ENCODE measurements at places on chromosomes 2 and 18. TPM values are rescaled to one million over a fixed set of nuclear protein-coding genes. Genes with fewer than 3 reads are reported as not detected.
A peak's percentile ranks its signal among the peaks of the same experiment; 100 is the strongest.

Gene ABCG5
- 0.70 TPM for polyA plus RNA-seq

Gene MATN3
- polyA plus RNA-seq: 3.7 TPM

Gene GLI2
- 34.8 TPM for polyA plus RNA-seq

GRCh38 chr2:174014699-174015070 lies 49.5 kb upstream of the SP3 start:
- no peak for DNase-seq

Gene IL1F10
- not detected for polyA plus RNA-seq

- no peak for DNase-seq
Measured at GRCh38 chr2:174325373-174326160, 9.2 kb upstream of the SP9 start.

Gene RNASEH1
- polyA plus RNA-seq: 19.5 TPM

Gene FSIP2
- polyA plus RNA-seq: 4.9 TPM

GRCh38 chr2:101330253-101330933 lies 21.9 kb upstream of the RNF149 start:
- DNase-seq: no peak

Gene MTIF2
- 44.6 TPM for polyA plus RNA-seq

DNA sequence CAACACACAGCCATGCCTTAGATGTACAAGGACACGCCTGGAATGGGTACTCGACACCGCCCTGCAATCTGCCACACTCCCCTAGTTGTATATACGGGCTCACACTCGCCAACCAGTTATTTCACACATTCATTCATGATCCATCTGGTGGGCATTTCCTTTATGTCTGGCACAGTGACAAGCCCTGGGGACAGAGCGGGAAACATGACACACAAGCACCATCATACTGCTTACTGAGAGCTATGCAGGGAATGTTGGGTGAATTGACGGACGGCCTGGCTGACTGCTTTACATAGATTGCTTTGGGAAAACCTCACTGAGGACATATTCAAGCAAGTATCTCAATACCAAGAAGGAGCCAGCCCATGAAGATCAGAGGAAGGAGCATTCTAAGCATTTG lies 448.0 kb upstream of the SPRED2 start:
- DNase-seq: no peak

Gene GATA6
- 8.1 TPM for polyA plus RNA-seq

DNA sequence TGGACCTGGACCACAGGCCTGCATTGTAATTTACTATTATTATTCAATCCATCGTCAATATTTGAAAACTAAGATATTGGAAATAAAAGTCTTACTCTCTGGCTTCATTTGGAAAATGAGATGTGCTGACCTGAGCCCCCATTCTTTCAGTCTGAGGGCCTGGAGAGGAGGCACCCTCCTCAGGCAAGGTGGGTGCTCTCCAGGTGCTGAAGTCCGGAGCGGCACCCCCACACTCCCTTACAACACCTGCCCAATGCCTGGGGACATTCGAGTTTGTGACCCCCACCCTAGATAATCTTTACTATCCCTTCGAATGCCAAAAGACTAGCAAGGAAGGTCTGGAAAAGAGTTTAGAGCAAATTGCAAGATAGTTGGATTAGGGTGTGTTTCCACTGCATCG lies 133.3 kb downstream of the EN1 start:
- DNase-seq: no peak

Gene SCLY
- 6.7 TPM for polyA plus RNA-seq

DNA sequence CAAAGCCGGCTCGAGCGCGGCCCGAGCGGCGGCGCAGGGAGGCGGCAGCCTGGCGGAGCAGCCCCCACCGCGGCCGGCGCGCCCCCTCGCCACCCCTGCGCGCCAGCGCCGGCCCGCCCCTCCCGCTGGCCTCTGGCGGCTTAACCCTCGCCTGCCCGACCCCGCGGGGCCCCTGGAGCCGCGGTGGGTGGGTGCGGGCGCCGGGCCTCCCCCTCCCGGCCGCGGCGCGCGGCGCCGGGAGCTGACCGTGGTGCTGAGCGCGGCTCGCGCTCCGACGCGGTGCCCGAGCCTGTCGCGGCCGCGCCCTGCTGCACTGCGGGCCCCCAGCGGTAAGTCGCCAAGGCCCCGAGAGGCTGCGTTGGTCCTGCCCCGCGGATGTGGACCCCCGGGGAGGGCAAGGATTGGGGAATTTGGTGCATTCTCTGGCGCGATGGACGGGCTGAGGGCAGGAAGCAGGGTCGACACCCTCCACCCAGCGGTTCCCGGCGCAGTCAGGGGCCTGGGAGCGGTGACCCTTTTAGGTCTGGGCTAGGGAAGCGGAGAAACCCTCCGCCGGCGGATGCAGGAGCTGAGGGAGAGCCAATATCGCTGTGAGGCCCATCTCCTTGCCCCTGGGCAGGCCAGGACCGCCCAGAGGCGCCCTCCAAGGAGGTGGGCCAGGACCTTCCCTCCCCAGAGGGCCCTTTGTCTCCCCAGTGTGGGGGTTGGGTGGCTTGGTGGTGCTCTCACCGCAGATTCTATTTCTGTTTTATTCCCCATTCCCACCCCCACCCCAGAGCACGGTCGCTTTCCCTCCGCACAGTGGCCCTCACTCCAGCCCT lies 923 bp downstream of the AMER3 start:
- DNase-seq: no peak

- DNase-seq: no peak
Measured at GRCh38 chr2:232522623-232523401, 2.6 kb downstream of the PRSS56 start.

DNA sequence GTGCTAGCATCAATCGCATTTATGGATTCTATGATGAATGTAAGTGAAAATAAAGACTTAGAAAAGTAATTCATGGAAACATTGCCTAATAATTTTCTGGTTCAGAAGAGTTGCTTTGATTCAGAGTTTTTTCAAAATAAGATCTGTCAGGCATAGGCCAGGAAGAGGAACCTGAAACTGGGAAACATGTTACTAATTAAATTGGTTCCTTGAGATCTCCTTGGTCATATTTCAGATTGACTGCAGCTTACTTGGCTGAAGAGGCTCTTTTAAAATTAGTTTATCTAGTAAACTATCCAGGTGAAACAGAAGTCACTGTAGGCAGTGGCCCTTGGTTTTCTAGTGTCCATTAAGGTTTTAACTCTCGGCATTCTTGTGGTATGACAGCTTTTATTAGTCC lies 27.4 kb downstream of the PPP1CB start:
- no peak for DNase-seq

Gene MPP4
- 0.37 TPM for polyA plus RNA-seq

- no peak for DNase-seq
Measured at GRCh38 chr2:61109291-61109690, 43.6 kb downstream of the SANBR start.

GRCh38 chr2:98869272-98869641 lies 66.8 kb downstream of the CRACDL start:
- no peak for DNase-seq

DNA sequence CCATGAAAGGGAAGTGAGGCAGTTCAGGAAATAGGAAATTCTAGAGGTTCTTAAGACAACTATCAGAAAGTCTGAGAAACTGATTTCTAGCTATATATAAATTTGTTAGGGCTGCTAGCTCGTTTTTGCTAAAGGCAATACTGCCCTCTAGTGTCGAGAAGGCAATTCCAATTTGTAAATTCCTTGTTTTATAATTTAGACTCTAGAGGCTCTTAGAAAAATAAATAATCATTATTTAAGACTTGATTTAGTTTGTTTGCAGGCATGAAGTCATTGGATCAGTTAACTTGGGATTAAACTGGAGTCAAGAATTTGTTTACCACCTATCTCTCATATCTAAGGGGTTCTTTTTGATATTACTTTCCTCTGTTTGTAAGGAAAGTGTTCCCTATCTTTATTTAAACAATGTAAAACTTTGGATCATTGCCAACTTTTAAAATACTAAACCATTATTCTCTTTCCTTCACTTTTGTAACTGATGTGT lies 66.2 kb downstream of the ACVR2A start:
- peak; percentile 42 for DNase-seq

GRCh38 chr2:71601136-71602114 lies 148.1 kb downstream of the DYSF start:
- no peak for DNase-seq

GRCh38 chr18:741931-742512 lies 29.6 kb upstream of the ENOSF1 start:
- no peak for DNase-seq

GRCh38 chr2:164028814-164029534 lies 293.2 kb upstream of the FIGN start:
- DNase-seq: no peak

Gene CNTNAP5
- 0.75 TPM for polyA plus RNA-seq

Gene B4GALT6
- 14.7 TPM for polyA plus RNA-seq

Data from left renal pelvis (tissue), 4 donors.